Stimulated activated CD8-positive, alpha-beta memory T cell treated with anti-CD3 and anti-CD28 coated beads, Interleukin-4, amount 100 ng/mL, for 48 hours (primary cell): ENCODE measurements at places on chromosomes 11 and 22.

GRCh38 chr22:31614781-31615490 is 47.1 kb downstream of the PISD start:
- no peak for DNase-seq

GRCh38 chr22:40452730-40453487 is 82.5 kb downstream of the SGSM3 start:
- no peak for DNase-seq

DNA sequence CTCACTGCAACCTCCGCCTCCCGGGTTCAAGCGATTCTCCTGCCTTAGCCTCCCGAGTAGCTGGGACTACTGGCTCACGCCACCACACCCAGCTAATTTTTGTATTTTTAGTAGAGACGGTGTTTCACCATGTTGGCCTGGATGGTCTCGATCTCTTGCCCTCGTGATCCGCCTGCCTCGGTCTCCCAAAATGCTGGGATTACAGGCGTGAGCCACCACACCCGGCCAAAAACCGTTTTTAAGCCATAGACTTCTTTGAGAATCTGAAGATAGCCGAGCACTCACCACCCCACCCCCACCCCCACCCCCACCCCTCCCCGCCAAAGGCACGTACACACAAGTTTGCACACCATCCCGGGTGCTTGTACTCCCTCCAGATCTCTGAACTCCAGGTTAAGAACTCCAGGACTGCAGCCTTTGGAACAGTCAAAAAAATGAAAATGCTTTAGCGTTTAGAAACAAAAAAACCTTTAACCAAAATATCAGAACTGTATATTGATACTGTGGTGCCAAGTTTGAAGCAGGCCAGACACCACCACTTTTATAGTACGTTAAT is 1.5 kb downstream of the CRKL start:
- no peak for DNase-seq

GRCh38 chr11:32015427-32015826 is 75.4 kb upstream of the RCN1 start:
- DNase-seq = no peak

DNA sequence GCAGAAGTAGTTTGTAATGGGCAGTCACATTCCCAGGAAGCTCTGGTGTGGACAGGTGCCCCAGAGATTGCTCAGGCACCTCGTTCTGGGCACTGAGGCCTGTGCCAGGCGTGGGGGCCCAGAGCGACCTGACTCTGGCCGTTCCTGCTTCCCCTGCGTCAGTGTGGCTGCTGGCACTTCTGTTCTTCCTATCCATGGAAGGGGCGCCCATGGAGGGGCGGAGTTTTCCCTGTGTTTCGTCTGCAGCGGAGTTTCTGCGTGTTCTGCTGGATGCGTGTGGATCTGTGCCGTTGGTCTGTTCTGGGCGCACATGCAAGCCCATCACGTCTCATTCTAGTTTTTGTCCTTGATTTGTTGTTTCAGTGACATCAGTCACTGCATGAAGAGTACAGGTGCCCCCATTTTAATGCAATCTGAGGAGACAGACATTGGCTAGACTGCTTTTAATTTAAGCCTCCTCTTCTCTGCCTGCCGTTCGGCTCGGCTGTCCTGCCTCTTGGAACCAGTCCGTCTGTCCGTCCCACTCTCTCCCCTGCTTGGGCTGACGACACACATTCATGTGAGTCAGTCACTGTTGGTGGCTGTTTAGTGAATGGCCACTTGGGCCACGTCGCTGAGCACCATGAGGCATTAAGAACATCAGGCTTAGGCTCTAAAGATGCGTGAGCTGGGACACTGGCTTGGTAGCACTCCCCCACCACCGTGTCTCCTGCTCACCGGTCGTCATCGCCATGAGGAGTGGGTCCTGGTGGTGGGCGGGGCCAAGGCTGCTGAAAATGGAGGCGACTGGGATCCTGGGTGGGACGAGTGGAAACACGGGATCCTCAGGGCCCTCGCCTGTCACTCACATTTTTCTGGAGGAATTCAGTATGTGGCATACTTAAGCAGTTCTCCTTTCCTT is 255.8 kb downstream of the TBC1D22A start:
- DNase-seq = no peak

DNA sequence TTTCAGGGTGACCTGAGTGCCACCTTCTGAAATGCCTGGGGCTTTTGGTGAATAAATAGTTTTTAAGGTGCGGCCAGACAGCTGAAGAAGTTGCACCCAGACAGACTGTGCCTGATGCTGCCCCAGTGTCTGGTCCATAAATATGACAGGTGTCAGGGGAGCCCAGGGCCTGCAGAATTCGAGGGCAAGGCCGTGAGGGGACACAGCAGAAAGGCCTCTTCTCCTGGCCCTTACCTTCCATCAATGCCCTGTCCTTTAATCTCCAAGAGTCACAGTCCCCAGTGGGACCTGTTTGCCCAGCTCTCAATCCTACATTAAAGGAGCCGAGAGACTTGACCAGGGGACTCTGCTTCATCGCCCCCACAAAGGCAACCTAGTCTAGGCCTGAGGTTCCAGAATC is 45.7 kb downstream of the NAT10 start:
- no peak for DNase-seq

GRCh38 chr11:3036419-3036818 is 20.8 kb downstream of the CARS1 start:
- DNase-seq = no peak

GRCh38 chr11:70205049-70205725 is 2.1 kb downstream of the FADD start:
- DNase-seq = no peak
